Right atrium auricular region (tissue), 2 donors: ENCODE measurements at places on chromosomes 5 and 9. TPM values are rescaled to one million over a fixed set of nuclear protein-coding genes. Genes with fewer than 3 reads are reported as not detected.
A peak's percentile ranks its signal among the peaks of the same experiment; 100 is the strongest.

ITK gene
- total RNA-seq, result 0.33 TPM

SLC27A6 gene
- 50.6 TPM for total RNA-seq

GRCh38 chr9:134987376-134987775 lies 69.7 kb upstream of the FCN1 start:
- H3K36me3 ChIP-seq, result no peaks in the 10 kb centered on the region
- no peak overlapping the region for H3K27ac ChIP-seq
- H3K4me3 ChIP-seq, result no peak overlapping the region
- DNase-seq, result no peak

DNA sequence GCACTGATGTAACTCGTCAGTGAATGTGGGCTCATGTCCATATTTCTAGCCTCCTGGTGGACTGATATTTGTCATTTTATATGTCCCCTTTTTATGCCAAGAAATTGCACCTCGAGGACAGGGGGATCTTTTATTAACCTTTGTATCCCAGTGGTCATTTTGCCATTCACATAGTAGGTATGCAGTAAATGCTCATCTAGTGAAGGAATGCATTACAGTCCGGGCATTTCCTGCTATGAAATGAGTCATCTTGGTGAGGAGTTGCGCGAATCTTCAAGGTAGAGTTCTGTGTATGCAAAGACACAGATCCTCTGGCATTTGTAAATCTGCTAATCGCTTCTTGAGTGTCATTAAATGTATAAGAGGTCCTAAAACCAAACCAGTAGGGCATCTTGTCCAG lies 755.5 kb upstream of the ADAMTS16 start:
- H3K4me1 ChIP-seq, result no peaks in the 10 kb centered on the region
- H3K4me3 ChIP-seq, result no peak overlapping the region
- H3K36me3 ChIP-seq, result no peaks in the 10 kb centered on the region

EMB gene
- total RNA-seq, result 7.3 TPM

DNA sequence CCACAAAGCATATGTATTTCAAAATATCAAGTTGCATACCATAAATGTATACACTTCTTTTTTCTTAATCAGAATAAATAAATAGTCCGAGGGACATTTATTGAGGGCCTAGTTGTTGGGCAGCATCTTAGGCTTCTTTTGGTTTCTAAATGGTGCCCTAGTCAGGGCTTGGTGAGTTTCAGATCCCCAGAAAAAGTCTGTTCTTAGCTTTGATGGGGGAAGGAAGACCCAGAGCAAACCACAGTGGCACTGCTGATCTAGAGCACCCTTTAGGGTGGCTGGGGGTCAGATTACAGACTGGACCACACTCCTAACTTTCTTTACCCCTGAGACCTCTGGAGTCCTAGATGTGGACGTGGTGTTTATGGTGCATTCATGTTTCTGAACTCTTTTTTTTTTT lies 97.8 kb downstream of the C9orf152 start:
- no peak for DNase-seq
- no peak overlapping the region for H3K27ac ChIP-seq
- no peaks in the 10 kb centered on the region for H3K36me3 ChIP-seq
- no peak overlapping the region for H3K4me3 ChIP-seq

SPATA31E1 gene
- not detected for total RNA-seq

SPARC gene
- total RNA-seq, result 292 TPM

DNA sequence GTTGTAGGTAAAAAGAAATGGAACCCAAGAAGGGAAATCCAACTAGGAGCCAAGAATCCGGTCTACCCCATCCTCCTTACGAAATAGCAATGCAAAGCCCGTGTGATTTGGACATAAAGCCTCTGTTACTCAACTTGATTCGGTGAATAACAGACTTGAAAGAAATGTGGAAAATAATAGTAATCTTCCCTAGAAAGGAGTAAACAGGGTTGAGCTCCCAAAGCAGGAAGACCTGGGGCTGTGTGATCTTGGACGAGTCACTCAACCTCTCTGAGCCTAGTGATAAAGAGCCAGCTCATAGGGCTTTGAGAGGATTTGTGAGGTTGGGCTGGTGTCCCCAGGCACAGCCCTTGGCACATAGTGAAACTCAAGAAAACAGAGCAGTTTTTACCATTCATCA lies 42.7 kb upstream of the IL17B start:
- H3K4me3 ChIP-seq, result no peak overlapping the region
- H3K27me3 ChIP-seq, result no peaks in the 10 kb centered on the region
- DNase-seq, result no peak
- peak overlapping the region; percentile 97 for H3K27ac ChIP-seq
- H3K4me1 ChIP-seq, result no peaks in the 10 kb centered on the region

GRCh38 chr5:79229357-79230174 lies 6.4 kb upstream of the JMY start:
- no peaks in the 10 kb centered on the region for H3K27me3 ChIP-seq
- H3K27ac ChIP-seq, result no peak overlapping the region
- H3K4me1 ChIP-seq, result no peaks in the 10 kb centered on the region

- no peaks in the 10 kb centered on the region for H3K36me3 ChIP-seq
- H3K27ac ChIP-seq, result no peak overlapping the region
- H3K4me3 ChIP-seq, result no peak overlapping the region
- peaks cover 20% of the 10 kb centered on the region for H3K4me1 ChIP-seq
- no peak for DNase-seq
Observed at GRCh38 chr5:122073864-122074263, 4.2 kb downstream of the LOX start.

DNA sequence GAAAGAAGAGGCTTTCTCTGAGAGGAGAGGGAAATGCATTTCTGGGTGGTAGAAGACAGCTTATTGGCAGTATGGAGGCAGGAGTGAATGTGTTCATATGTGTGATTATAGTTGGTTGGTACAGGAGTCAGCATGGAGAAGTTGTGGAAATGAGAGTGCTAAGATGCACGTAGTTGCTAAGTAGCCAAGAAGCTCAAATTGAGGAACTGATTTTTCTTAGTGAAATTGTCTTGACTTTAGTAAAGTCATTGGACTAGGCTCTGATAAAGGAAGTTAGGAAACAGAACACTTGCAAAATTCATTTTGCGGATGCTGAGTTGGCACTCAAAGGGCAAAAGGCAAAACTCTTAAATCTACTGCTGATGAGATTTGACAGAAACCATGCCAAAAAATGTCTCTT lies 158.9 kb upstream of the VCAN start:
- H3K27ac ChIP-seq, result no peak overlapping the region
- no peaks in the 10 kb centered on the region for H3K27me3 ChIP-seq
- no peaks in the 10 kb centered on the region for H3K4me1 ChIP-seq
- H3K4me3 ChIP-seq, result no peak overlapping the region

DNA sequence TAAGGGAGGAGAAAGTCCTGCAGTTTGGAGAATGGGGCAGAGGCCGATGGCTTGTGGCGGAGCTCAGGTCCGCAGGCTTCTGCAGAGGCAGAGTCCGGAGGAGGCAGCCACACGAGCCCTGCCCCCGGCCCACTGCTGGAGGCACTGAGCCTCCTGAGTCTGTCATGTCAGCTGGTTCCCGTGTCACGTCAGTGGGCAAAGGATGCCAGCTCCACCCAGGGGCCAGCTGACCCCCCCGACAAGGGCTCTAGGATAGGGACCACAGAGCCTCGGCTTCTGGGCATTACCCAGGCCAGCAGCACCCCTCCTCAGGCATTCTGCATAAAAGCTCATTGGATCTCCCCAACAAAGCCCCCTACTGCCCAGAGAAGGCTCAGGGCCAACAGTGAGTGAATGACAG lies 8.5 kb downstream of the SH3PXD2B start:
- H3K27ac ChIP-seq, result peak overlapping the region; percentile 79
- H3K27me3 ChIP-seq, result no peaks in the 10 kb centered on the region
- no peak for DNase-seq
- H3K4me3 ChIP-seq, result no peak overlapping the region
- no peaks in the 10 kb centered on the region for H3K4me1 ChIP-seq

DNA sequence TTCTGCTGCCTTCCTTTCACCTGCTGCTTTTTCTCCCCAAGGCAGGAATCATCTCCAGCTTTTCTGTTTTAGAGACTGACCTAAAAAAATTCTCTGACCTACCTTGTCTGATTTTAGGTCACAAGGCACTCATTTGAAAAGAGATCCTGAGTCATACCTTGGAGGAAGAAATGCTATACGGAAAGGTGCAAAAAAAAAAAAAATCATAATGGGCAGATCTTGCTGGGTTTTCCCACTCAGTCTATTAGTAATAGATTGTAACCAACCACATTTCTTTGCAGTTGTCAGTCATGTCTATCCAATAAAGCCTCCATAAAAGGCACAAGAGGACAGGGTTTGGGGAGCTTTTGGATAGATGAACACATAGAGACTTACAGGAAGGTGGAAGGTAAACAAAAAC lies 70.0 kb downstream of the MTREX start:
- no peak overlapping the region for H3K4me3 ChIP-seq
- H3K27ac ChIP-seq, result no peak overlapping the region
- no peaks in the 10 kb centered on the region for H3K27me3 ChIP-seq
- H3K4me1 ChIP-seq, result no peaks in the 10 kb centered on the region

DNA sequence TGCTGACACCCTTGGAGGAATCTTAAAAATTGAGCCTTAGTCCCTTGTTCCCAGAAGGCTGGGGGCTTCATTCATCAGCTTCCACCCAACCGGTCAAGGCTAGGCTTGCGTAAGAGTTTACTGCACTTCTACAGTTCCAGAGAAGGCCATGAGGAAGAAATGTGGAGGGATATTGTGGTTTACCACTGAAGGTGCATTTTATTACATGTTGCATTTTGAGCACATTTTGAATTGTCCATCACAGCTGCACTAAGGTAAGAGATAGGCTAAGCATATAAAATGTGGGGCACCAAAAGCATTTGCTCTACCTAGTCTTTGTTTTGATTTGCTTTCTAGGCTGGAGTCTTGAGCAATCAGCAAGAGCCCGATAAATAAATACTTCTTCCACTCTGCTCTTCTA lies 167.1 kb upstream of the PAPPA start:
- no peaks in the 10 kb centered on the region for H3K27me3 ChIP-seq
- no peak for DNase-seq
- no peaks in the 10 kb centered on the region for H3K36me3 ChIP-seq
- no peak overlapping the region for H3K27ac ChIP-seq
- no peaks in the 10 kb centered on the region for H3K4me1 ChIP-seq

UNC5A gene
- not detected for total RNA-seq

DNA sequence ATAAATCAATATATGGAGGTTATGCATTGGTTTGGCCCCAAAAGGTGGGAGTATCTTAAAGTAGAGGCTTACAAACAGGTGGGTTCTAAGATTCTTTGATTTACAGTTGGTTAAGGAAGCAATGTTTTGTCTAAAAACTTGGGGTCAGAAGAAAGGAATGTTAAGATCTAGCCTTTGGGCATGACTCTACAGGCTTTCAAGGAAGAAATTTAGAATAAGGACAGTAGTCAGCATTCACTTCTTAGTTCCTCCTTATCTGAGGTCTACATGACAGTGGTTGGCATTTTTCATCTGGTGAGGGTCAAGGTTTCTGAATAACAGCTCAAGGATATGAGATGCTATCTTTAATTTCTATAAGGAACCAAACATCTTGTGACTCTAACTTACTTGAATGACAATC lies 122.8 kb downstream of the CAMK4 start:
- DNase-seq, result no peak
- H3K4me1 ChIP-seq, result no peaks in the 10 kb centered on the region
- H3K27ac ChIP-seq, result no peak overlapping the region
- H3K27me3 ChIP-seq, result no peaks in the 10 kb centered on the region
- H3K4me3 ChIP-seq, result no peak overlapping the region
- H3K36me3 ChIP-seq, result no peaks in the 10 kb centered on the region

GRCh38 chr9:13369431-13369830 lies 89.9 kb upstream of the MPDZ start:
- no peaks in the 10 kb centered on the region for H3K27me3 ChIP-seq
- H3K27ac ChIP-seq, result no peak overlapping the region
- no peak for DNase-seq

- no peak for DNase-seq
- no peak overlapping the region for H3K4me3 ChIP-seq
- H3K27ac ChIP-seq, result no peak overlapping the region
- H3K36me3 ChIP-seq, result no peaks in the 10 kb centered on the region
- no peaks in the 10 kb centered on the region for H3K27me3 ChIP-seq
Observed at GRCh38 chr9:97889941-97890887, 32.1 kb downstream of the TRMO start.

NAIP gene
- 6.9 TPM for total RNA-seq

CXXC5 gene
- 59.5 TPM for total RNA-seq

GRCh38 chr5:77545285-77545684 lies 53.2 kb upstream of the WDR41 start:
- H3K36me3 ChIP-seq, result no peaks in the 10 kb centered on the region
- no peaks in the 10 kb centered on the region for H3K4me1 ChIP-seq
- H3K27me3 ChIP-seq, result no peaks in the 10 kb centered on the region
- H3K27ac ChIP-seq, result no peak overlapping the region
- no peak overlapping the region for H3K4me3 ChIP-seq
- no peak for DNase-seq

DMGDH gene
- total RNA-seq, result 4.0 TPM

DNA sequence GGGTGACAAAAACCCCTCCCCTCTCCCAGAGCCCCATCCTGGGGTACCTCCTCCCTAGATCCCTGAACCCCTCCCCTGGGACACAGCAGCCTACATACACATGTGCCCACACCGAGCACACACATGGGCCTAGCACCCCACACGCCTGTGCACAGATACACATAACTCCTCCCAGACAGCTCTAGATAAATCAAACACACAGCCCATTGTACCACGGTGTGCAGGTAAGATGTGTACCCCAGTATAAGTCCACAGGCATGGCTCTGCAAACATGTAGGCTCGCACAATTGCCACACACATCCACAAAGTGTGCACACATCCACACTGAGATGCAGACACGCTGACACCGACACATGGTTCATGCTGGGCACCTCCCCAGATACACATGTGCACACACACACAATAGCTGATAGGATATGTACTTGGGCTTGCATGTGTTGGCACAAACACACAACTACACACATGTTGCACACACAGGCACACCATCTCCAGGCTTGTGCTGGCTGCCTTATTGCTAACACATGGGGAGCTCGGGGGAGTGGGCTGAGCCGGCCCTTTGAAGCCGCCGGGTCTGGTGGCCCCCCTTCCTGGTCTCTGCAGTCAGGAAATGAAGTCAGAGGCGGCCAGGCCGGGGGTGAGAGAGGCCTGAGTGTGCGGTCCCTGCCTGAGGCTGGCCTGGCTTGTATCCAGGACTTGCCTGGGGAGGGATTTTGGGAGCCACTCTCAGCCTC lies 30.2 kb downstream of the GOLGA2 start:
- DNase-seq, result no peak
- peak overlapping the region; percentile 47 for H3K4me3 ChIP-seq
- peak overlapping the region; percentile 53 for H3K27ac ChIP-seq
- no peaks in the 10 kb centered on the region for H3K4me1 ChIP-seq
- H3K36me3 ChIP-seq, result no peaks in the 10 kb centered on the region
- H3K27me3 ChIP-seq, result no peaks in the 10 kb centered on the region

MARVELD2 gene
- 2.3 TPM for total RNA-seq

DNA sequence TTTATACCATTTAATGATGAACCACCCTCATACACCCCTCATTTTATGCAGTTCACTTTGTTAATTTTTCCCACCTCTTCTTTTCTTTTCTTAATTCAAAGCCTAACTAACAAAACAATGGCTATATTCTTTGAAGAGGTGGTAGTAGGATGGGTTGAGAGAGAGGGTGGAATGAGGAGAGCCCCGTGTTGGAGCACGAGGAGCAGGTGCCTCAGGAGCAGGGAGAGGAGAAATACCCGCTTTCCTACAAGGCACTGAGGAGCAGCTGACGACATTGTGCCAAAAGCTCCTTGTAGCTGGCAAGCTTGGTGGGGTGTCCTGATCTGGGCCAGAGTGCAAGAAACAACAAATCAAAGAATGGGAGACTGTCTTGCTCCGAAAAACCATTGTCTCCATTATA lies 129.6 kb downstream of the HTR4 start:
- H3K27me3 ChIP-seq, result no peaks in the 10 kb centered on the region
- H3K4me3 ChIP-seq, result no peak overlapping the region
- H3K4me1 ChIP-seq, result no peaks in the 10 kb centered on the region
- H3K36me3 ChIP-seq, result no peaks in the 10 kb centered on the region
- DNase-seq, result no peak

- no peak overlapping the region for H3K27ac ChIP-seq
- H3K4me1 ChIP-seq, result no peaks in the 10 kb centered on the region
- no peaks in the 10 kb centered on the region for H3K27me3 ChIP-seq
Observed at GRCh38 chr5:66807743-66808142, 211.6 kb downstream of the MAST4 start.

FOXD4 gene
- not detected for total RNA-seq
